ENCODE measurements at places on chromosomes 3 and 15.

GRCh38 chr3:171228240-171228639, 201.7 kb upstream of the SLC2A2 start:
- DNase-seq: no peak

DNA sequence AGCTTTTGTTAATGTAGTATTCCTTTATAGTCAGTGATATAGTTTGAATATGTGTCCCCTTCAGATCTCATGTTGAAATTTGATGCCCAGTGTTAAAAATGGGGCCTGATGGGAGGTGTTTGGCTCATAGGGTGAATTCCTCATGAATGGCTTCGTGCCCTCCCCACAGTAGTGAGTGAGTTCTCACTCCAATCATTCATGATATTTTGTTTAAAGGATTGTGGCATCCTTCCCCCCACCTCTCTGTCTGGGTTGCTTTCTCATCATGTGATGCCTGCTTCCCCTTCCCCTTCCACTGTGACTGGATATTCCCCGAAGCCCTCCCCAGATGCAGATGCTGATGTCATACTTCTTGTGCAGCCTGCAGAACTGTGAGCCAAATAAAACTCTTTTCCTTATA, 649.8 kb upstream of the NR2F2 start:
- DNase-seq: no peak

DNA sequence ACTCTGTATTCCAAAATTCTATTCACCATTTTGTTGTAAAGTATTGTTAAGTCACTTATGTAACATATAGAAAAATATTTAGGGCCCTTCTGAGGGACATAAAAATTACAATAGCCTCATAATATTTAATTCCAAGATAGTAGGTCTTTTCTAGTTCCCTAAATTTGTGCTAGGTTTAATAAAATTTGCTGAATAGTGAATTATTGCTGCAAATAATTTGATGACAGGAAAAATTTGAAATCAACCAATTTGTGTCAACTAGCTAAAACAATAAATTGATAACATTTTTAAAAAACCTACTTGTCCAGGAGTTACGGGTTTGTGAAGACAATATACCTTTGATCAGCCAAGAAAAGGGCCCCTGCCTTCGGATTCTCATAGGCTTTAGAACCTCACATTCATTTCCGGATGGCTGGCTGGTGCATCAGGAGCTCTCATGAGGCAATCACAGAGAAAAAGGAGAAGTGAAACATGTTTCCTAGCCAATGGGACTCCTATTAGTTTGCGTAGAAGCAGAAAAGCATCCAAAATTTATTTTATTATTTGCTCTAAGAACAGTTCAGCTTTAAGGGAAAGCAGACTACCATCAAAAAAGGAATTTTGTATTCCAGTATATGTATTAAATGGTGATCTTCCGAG, 177.2 kb downstream of the LRRC3B start:
- no peak for DNase-seq

GRCh38 chr15:99121207-99121606, 16.3 kb downstream of the SYNM start:
- no peak for DNase-seq

DNA sequence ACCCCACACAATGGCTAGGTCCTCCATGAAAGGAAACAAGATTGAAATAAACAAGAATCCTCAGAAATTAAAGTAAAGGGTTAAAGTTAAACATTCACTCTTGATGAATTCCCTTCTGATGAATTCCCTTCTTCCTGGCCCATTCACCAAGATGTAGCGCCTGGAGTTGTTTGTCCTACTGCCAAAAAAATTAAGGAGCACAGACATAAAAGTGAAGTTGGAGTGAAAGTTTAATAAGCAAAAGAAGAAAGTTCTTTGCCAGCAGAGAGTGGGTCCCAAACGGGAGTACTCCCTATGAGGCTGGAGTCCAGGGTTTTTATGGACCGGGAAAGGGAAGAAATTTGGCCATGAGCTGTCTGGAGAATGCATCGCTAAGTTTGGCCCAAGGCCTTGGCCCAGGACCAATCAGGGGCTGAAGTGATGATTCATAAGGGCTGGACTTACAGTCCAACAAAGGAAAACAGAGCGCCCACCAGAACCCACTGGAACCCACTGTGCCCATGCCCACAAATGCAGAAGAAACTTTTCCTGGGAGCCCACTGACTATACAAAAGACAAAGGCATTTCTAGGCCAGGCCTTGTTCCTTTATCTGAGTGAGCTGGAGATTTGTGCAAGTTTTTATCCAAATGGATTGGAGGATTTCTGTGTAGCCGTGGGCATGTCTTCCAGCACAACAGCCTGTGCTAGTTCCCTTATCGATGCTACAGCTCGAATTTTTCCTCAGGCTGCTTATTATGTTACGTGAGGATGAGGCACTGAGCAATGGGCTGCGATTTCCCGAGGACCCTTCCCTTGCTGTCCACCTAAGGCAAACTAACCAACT, 1561.6 kb downstream of the OTOL1 start:
- DNase-seq: no peak

Data from activated T-helper 1 cell treated with Interleukin-2 at 50 U/mL for 16 hours (primary cell).